Central memory CD8-positive, alpha-beta T cell (primary cell): ENCODE measurements at places on chromosomes 5 and 9.

- DNase-seq = no peak
- H3K4me1 ChIP-seq = no peaks in the 10 kb centered on the region
- H3K27ac ChIP-seq = no peak overlapping the region
- H3K27me3 ChIP-seq = no peaks in the 10 kb centered on the region
- no peak overlapping the region for H3K4me3 ChIP-seq
Measured at GRCh38 chr5:166712447-166713185, 1578.8 kb upstream of the WWC1 start.

DNA sequence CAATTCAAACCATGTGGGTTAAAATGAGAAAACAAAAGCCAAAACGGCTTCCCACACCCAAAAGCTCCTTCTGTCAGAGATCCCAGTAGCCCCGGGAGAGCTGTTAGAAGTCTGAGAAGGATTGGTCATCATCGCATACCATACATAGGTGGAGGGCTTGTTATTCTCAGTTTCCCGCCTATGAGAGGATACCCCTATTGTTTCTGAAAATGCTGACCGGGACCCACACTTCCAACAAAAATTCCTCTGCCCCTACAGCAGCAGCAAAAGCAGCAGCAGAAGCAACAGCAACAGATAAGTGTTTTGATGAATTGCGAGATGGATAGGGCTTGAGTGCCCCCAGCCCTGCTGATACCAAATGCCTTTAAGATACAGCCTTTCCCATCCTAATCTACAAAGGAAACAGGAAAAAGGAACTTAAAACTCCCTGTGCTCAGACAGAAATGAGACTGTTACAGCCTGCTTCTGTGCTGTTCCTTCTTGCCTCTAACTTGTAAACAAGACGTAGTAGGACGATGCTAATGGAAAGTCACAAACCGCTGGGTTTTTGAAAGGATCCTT lies at the start of gene TEK:
TEK (plus strand) TSS at position 245 of the 561 bp plus-strand sequence. CDS start 366 bp downstream, outside the sequence.
- no peak for DNase-seq
- no peak within 1 kb of the TSS for H3K27ac ChIP-seq
- H3K36me3 ChIP-seq = peaks cover under 1% of the 10 kb centered on the region
- H3K4me1 ChIP-seq = no peaks in the 10 kb centered on the region
- H3K4me3 ChIP-seq = no peak within 1 kb of the TSS

GRCh38 chr9:4755026-4755609 lies 14.1 kb upstream of the AK3 start:
- peaks cover 5% of the 10 kb centered on the region for H3K36me3 ChIP-seq
- DNase-seq = no peak
- H3K27ac ChIP-seq = no peak overlapping the region
- peaks cover 8% of the 10 kb centered on the region for H3K4me1 ChIP-seq
- H3K4me3 ChIP-seq = no peak overlapping the region

DNA sequence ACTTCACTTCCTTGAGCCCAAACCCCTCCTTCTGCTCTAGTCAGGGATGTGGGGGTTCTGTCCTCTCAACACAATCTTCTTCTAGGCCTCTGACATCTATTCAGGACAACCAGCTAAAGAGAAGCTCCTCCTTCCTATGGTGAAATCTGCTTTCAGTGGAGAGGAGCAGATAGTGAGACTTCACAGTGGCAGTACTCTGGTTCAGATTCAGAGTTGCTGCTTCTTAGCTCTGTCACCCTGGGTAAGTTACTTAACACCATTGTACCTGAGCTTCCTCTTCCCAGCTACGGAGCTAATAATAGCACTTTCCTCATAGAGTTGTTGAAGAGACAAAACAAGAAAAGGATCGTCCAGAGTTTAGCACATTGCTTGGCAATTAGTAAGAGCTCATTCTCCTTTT lies 77.3 kb upstream of the LARP1 start:
- H3K36me3 ChIP-seq = no peaks in the 10 kb centered on the region
- no peaks in the 10 kb centered on the region for H3K4me1 ChIP-seq
- no peak for DNase-seq
- no peaks in the 10 kb centered on the region for H3K27me3 ChIP-seq
- no peak overlapping the region for H3K4me3 ChIP-seq
- H3K27ac ChIP-seq = no peak overlapping the region

DNA sequence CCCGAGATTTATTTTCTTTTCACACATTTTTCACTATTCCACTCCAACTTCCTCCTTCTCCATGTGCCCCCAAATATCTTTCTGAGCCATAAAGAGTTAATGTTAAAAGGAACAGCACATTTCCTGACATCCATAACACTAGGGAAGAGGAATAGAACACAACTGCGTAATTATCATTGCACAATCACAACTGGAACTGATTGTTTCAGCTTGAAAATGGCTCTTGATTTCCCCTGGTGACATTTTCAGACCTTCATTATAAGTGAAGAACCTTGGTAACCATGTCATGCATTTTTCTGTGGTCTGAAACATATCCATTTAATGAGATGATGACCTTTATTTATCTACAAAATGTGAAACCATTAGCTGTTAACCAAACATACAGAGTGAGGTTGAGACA lies 82.4 kb downstream of the PCSK1 start:
- no peaks in the 10 kb centered on the region for H3K36me3 ChIP-seq
- H3K27ac ChIP-seq = no peak overlapping the region

DNA sequence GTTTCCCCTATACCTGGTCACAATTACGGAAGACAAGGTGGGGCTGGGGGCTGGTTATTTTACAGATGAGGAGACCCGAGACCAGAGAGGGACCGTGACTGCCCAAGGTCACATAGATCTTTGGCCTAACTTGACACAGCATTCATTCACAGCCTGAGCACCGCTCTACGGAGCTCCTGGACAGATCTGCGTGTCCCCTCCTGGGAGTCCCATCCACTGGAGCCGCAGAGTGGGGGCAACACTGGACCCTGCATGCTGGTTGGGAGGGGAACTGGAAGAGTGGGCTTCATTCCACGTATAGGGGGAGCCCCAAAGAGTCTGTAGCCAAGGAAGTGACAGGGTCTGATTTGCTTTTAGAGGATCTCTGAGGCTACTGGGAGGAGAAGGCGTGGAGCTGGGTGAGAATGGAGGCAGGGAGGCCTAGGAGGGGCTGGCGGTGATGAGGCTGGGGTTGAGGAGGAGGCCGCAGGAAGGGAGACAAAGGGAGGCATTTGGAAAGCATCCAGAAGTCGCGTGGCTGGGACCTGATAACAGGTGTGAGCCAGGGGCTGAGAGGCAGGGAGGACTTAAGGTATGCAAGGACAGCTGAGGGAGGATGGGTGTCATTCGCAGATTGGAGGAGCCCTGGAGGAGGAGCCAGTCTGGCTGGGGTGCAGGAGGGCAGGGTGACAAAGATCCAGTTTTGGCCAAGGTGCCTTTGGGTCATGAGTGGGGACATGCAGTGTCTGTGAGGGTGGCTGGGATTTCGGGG lies 64.3 kb upstream of the IER5L start:
- H3K36me3 ChIP-seq = peaks cover 2% of the 10 kb centered on the region
- peak overlapping the region; percentile 10 for H3K27ac ChIP-seq
- DNase-seq = no peak
- H3K4me3 ChIP-seq = no peak overlapping the region
- peaks cover 36% of the 10 kb centered on the region for H3K4me1 ChIP-seq
- H3K27me3 ChIP-seq = no peaks in the 10 kb centered on the region

GRCh38 chr5:71922584-71923106 lies 184.6 kb upstream of the MAP1B start:
- no peak for DNase-seq
- H3K27ac ChIP-seq = no peak overlapping the region
- peaks cover 38% of the 10 kb centered on the region for H3K27me3 ChIP-seq
- no peaks in the 10 kb centered on the region for H3K4me1 ChIP-seq
